Stimulated activated CD4-positive, alpha-beta T cell treated with anti-CD3 and anti-CD28 coated beads, TNF-alpha, amount 100 ng/mL, for 24 hours (primary cell): ENCODE measurements at places on chromosomes 12 and 14.

DNA sequence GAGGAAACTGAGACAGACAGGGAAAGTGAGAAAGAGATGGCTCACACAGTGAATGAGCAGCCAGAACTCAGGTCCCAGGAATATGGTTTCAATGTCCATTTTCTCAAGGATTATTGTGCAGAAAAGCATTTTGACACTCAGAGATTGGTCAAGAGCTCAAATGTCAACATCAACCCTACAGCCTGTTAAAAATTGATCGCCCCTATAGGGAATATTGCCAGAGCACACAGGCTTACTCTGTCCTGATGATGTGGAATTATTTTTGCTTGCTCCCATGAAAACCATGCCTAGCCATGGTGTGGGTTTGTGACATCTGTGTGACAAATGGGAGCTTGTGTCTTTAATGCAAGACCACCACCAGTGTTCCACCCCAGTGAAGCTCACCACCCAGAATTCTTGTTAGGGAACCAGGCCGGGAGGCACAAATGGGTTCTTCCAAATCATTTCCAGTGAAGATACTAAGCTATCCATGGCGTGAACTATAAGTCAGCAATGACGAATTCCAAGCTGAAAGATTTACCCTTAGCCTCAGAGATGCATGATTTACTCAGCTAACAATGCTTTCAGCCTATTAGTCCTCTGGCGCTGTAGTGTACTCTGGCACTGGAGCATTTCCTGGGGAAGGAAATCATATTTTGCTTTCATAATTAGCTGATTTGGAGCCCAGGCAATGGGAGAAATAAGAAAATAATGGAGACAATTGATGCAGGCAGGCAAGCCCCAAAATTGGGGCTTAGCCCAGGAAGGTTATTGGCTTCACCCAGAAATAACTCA lies 1188.2 kb upstream of the TMEM132C start:
- no peak for DNase-seq

DNA sequence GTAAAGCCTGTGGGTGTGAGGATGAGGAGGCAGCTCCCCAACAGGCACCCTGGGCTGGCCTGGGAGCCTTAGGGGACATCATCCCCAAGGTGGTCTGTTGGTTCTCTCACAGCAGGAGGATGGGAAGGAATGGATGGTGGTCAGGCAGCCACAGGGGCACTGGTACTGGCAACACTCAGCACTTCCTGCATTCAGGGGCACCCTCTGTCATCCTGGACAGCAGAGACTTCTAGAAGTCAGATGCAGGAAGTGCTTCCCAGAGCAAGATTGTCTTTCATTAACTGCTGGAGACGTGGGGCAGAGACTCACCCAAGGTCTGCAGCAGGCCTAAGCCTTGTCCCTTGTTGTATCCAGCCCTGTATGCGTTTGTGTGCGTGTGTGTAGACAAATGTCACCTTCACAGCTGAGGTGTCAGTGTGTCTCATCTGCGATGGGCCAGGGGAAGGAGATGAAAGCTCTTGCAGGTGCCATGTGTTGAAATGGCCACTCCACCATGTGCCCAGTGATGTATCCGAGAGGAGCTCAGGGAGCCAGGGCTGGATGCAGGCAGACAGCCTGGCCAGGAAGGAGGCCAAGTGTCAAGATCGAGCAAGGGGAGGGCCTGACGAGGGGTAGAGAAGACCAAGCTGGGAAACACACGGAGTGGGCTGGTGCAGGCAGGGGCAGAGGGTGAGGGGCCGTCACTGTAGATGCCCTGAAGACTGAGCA lies 85.1 kb downstream of the PITPNM2 start:
- DNase-seq, result no peak

DNA sequence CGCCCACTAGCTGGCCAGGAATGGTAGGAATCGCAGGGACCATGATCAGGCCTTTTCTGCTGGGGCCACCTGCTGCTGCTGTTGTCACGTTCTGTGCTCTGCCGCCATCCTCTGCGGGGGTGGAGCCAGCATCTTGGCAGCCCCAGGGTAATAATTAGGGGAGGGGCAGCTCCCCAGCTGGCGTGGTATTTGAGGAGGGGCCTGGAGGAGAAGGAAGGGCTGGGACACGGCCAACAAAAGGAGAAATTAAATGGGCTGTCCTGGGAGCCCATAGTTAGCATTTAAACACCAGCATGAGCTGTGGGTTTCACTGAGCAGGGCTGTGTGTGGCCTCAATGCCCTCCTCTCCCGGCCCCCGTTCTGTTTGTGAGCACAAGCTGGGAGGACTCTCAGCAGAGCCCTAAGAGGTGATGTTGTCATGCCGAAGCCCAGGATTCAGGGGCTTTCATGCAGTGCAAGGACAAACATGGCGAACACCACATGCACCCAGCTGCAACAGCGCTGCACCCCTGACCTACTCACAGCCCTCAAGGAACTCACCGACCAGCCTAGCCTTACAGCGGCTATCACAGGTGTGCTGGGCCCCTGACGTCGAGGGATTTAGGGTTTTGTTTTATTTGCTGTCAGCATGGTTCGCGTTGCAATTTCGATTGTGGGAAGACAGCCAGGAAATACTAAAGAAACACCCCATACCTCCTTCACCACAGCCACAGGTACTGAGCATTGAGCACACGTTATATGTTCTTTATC lies 324.3 kb downstream of the CACNA1C start:
- no peak for DNase-seq

- DNase-seq, result no peak
Measured at GRCh38 chr14:74627076-74627475, 15.0 kb upstream of the LTBP2 start.

- DNase-seq, result peak; percentile 2
Measured at GRCh38 chr12:51721282-51721940, 127.1 kb downstream of the FIGNL2 start.

- no peak for DNase-seq
Measured at GRCh38 chr14:95045836-95046430, 111.4 kb downstream of the DICER1 start.

DNA sequence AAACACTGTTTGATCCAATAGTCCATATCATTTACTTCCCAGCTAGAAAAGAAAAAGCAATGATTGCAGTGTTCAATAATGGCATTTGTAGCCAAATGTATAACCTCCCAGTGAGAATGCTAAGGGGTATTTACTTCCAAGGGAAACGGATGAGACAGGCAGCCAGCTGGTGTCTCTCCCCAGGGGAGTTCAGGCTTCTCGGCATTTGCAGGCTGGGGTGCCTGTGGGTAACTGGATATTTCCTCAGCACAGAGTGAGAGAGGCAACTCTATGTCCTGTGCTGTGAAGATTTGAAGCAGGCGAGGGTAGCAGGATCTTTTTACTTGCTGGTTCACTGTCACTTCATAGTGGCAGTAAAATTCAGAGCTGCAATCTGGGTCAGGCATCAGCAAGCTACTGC lies 1455.6 kb upstream of the TMEM132C start:
- DNase-seq, result no peak

DNA sequence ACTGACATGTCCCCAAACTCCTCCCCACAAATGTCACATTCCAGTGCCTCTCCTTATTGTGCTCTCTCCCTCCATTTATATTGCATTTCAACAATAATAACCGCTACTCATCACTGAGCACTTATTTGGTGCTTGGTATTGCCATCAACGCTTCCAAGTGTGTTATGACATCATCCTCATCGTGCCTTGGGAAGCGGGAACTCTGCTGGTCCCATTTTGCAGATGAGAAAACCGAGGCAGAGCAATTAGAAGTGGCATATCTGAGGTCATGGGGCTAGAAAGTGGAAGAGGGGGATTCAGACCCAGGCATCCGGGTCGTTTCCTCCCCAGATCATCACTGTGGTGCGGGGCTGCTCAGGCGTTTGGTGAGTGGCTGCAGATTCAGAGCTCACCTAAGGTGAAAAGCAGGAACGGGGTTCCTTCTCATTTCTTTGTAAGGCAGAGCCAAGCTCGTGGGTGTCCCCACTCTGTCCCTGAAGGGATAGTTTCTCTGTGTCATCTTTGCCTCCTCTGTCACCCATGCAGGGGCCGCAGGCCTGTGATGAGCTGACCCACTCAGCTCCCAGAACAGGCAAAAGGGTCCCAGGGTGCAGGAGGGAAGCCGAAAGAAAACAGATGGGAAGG lies 5.5 kb upstream of the FZD10 start:
- no peak for DNase-seq

DNA sequence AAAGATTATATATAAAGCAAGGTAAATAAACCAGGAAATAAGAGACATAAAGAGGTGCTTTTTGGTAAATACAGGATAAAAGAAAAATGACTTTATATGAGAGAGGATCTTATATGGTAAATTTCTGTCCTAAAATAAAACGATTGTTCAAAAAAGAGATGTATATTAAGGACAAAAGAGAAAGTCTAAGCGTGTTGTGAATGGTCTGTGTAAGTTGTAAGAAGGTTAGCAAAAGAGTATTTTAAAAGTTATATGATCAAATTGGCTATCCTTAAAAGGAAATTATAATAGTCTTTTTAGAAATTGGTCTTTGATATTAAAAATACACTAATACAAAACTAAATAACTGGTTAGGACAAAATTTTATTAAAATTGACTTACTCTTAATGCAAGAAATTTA lies 14.1 kb upstream of the ACSM4 start:
- no peak for DNase-seq

DNA sequence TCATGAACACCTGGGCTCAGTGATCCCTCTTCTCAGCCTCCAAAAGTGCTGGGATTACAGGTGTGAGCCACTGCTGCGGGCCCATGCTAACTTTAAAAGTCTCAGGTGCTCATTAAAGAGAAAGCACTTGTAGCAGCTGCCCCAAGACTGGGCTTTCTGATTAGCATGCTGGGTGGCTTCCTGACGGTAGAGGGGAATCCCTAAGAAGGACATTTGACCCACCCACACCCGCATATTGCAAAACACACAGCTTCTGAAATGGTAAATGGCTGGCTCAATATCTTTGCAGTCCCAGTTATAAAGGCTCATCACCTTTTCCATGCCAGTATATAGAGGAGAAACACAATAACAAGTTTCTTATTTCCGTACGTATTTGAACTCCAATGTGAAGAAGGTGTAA lies 19.3 kb upstream of the BICD1 start:
- no peak for DNase-seq

DNA sequence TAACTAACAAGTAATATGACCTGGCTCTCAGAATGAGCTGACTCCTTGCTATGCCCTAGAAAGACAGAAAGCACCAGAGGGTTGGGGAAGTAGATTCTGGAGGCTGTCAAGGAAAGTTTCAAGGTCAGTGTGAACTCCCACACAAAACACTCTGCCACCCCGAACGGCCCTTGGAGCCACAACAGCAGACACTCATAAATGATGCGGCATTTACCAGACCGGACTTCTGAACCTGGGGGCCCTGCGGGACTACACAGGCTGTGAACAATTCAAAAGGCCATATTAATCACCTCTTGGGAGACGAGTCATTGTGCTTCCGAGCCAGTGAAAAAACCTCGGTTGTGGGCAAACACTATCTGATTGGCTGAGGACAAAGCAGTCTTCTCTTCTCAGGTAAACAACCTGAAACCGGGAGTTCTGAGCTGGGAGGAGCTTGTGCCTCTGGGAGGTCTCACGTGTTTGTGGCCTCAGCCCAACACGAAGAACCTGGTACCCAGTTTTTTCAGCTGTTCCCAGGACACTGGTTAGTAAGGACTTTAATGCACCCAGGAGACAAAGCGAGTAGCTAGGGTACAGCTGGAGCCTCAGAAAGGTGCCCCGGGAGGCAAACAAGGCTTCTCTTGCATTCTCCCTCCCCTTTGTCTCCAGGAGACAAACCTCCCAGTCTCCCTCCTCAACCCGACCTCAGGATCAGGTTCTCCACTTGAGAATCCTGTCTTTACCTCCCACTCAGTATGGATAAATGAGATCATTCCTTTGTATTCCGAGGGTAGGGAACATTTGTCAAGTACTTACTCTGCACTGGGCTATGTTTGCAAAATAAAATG lies 35.3 kb downstream of the VWF start:
- DNase-seq, result no peak

GRCh38 chr14:103433916-103434563 lies 48.8 kb downstream of the MARK3 start:
- DNase-seq, result no peak

GRCh38 chr12:67080637-67081036 lies 188.5 kb upstream of the CAND1 start:
- DNase-seq, result no peak

DNA sequence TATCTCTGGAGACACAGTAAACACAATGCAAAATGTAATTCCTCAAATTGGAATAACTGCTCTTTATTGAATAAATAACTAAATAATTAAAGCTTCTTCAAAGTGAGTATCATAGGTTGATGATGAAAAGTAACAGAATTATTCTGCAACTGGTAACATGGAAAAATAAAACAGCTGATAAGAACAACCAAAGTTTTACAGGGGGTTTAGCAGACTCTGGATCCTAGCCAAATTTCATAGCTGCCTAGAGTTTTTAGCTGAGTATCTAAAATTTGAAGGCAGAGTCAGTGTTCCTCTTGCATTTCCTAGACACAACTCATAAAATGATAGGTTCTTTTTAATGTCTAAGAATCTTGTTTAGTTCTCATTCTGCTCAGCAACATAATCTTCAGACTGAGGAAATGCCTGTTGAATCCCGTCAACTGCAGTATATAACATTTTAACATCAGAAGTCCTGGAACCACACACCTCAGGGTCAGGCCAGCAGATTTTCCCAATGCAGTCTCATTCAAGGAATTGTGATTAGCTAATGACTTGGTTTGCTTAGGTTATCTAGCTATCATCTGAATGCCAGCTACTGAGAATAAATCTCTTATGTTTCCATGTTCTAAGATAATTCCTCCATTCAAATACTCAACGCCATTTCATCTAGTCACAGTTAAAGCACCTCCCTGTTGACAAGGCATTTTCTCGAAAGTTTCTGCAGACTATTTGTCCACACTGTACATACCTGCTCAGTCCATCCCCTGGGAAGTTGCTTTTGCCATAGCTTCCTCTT lies 411.6 kb downstream of the BCAT1 start:
- DNase-seq, result no peak

GRCh38 chr14:78399316-78399889 lies 229.2 kb downstream of the NRXN3 start:
- no peak for DNase-seq

DNA sequence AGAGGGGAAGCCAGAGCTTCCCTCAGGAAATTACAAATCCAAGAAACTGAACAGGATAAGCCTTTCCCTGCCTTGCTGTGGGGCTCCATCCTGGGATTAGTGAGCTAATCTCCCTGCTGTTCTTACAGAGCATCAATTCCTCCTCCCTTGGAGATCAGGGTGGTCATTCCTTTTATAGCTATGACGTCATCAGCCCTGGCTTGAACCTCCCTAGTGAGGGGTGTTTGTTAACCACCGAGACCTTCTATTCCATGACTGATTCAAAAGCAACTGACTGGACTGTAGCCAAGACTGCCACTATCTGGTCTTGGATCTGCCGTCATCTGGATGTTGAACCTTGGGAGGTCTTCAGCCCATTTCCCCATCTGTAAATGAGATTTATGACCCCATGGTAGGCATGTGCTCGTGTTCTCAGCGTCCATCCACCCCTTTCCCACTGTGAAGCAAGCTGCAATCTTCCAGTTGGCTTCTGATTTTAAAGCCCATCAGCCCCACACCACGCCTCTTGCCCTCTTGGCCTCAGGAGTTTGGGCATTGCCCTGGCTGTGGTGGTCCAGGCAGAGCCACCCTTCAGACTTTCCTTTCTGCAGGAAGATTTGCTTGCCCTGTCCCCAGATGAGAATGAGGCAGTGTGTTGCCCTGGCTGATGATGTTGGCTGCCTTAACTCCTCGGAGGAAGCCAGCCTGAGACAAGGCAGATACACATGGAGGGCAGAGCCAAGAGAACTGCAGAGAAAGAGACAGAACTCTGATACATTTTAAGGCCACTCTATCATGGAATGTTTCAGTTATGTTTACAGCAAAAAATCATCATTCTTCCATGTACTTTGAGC lies 59.6 kb upstream of the ACTN1 start:
- no peak for DNase-seq
